GM03348 (cell line): ENCODE measurements at places on chromosomes 1 and 21.

DNA sequence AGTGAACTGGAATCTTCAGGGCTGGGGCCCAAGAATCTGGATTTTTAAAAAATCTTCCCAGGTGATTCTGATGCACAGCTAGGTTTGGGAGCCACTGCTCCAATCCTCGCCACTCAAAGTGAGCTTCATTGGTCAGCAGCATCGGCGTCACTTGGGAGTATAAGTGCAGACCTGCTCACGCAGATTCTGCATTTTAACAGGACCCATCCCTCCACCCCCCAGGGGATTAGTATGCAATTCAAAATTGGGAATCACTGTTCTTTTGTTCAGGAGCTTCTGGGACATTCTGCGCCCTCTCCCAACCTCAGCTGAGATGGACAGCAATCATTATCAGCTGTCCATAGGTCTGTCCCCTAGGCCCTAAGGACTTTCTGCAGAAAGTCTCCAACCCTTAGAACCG lies 53.5 kb downstream of the LGR6 start:
- DNase-seq: no peak

DNA sequence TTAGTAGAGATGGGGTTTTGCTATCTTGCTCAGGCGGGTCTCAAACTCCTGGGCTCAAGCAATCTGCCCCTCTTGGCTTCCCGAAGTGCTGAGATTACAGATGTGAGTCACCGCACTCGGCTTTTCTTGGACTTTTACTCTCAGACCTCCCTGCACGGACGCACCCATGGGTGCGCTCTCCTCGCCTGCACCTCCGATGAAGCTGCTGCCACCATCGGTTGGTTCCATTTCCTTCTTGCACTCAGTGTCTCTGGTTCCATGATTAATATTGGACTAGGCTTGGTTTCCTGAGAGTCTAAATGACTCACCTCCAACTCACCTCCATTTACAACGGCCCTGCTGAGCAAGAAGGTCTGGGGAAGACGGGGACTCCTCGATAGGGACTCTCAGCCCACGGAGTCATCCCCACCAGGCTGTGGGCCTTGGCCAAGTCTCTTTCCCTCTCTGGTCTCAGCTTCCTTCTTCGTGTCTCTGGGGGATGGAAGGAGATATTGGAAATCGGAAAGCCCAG lies 6.7 kb upstream of the TNFRSF8 start:
- DNase-seq: no peak

DNA sequence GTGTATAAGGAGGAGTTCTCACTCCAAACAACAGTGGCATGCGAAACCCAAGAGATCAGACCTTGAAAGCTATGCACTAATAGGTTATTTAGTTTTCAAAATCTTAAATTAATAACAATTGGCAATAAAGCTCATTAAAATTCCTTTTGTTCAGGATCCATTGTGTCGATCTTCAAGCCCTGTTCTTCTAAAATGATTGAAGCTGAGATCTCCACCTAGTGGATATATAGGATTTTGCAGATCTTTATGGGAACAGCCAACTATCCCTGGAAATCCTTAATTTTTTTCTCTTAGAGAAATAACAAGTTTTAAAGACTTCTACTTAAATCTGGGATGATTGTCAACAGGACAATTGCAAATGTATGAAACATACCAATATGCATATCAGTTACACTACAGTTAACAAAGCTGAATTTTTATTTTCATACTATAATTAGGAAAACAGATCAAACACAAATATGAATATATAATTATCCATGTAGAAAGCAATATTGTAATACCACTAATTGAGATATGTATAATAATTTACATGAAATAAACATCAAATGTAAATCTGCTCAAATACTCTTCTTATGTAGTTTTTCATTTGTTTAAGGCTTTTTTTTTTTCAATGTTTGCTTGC lies 43.3 kb downstream of the LRRC53 start:
- DNase-seq: peak; percentile 55

DNA sequence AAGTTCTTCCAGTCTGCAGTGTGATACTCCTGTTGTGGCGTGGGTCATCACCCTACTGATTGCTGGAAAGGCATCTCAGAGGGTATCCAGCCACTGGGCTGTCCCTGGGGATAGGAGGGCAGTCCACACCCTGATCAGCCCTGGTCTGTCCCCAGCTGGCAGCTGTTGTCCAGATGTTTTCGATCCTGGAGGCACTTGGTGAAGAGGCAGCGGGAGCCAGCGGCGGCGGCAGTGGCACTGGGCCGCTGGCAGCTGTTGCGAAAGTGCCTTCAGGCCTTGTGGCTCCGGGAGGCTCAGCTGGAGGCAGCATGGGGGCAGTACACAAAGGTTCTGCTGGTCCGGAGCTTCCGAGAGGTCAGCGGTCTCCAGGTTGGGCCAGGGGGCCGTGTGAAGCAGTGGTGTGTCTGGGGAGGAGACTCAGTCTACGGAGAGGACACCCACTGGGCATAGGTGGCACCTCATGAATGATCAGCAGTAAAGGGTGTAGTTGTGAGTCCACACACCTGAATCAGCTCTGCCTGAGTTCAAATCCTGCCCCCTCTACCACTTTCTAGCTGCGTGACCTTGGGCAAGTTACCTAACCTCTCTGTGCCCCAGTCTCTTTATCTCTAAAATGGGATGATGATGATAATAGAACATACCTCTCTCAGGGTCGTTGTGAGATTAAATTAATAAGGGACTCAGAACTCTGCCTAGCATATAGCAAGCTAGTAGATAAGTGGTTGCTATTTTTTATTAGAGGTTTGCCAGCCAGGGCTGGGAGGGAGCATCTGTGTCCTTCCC lies 6.1 kb downstream of the C1orf167 start:
- DNase-seq: peak; percentile 57

GRCh38 chr21:16059981-16060380 lies 330.2 kb downstream of the USP25 start:
- no peak for DNase-seq

DNA sequence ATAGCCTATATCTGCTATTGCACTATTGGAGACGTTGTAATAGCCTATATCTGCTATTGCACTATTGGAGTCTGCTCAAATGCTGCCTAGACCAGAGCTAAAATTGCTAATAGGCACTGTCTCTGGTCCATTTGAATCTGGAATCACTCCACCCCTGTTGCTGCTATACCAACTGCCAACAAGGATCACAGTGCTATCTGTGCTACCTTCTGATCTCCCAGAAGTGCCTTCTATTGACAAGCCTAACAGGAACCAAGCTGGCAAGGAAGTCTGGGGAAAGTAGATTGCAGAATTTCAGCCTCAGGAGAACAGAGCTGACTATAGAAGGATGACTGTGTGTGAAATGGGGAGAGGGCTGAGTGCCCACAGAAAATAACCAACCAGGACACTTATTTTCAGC lies 15.9 kb downstream of the RWDD3 start:
- no peak for DNase-seq

DNA sequence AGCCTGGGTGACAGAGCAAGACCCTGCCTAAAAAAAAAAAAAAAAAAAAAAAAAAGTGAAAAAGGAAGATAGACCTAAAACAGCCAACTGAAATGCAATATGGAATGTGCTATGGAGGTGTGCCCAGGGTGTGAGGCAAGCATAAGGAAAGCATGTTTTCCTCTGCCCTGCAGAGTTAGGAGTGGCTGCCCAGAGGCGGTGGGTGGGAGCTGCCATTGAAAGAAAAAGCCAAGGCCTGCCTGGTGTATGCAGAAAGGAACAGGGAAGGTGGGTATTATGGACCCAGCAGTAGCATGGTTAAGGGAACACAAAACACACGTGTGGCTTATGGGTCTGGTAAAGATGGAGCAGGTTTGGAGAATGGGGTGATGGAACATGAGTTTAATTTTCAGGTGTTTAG lies 8.9 kb downstream of the CD244 start:
- DNase-seq: no peak

DNA sequence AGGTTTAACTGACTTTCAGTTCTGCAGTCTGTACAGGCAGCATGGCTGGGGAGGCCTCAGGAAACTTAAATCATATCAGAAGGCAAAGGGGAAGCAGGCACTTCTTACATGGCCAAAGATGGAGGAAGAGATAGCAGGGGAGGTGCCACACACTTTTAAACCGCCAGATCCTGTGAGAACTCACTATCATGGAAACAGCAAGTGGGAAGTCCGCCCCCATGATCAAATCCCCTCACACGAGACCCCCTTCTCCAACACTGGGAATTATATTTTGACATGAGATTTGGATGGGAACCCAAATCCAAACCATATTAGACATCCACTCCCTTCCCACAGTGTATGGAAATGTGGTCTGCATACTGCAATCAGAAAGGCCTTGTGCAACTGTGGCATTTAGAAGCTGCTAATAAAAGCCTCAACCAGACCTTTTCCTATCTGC lies 148.2 kb downstream of the FCRL5 start:
- no peak for DNase-seq

- no peak for DNase-seq
These were observed 144.0 kb downstream of the ZNF281 start for GRCh38 chr1:200265881-200266280.

DNA sequence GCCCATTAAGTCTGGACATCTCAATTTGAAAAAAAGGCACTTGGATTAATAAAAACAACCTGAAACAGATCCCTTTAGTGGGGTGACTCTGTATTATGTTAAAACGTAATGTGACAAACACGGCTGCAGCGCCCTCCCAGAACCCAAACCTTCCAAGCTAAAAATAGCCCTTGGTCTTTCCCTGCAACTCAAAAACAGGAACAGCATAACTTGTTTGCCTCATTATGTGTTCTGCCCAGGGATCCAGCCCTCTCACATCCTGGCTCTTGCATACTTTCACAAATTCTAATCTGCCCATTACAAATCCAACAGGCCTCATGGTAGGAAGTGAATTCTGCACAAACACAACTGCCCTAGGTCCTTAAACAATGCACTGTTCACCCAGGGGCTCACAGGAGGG lies 94.7 kb upstream of the GADD45A start:
- DNase-seq: peak; percentile 66

DNA sequence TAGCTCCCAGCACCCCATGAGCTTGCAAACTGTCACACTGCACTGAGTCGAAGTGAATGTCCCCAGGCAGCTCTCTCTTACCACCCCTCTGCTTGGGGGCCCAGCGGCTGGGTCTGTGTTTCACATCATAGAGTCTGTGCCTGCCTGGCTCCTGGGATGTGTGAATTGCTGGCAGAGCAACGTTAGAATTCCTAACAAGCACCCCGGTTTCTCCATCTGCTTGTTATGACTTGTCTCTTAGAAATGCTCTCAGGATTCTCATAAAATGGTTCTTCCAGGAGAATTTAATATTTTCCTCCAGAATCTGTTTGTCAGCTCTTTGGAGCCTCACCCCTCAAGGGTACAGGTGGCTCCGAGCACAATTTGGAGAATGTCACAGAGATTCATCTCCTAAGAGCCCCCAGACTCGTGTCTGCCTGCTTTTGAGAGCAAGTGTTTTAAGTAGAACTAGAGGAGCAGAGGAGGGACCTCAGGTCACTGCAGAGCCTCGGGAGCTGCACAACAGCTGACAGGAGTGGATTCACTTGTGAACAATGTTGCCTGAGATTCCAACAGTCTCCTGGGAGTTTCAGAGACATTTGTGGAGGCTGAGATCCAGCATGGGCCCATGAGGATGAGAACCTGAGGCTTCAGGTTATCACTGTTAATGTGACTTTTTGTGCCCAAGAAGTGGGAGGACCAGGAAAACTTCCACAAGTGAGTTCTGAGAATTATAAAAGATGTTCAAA lies 131.5 kb downstream of the KCNJ6 start:
- peak; percentile 48 for DNase-seq

DNA sequence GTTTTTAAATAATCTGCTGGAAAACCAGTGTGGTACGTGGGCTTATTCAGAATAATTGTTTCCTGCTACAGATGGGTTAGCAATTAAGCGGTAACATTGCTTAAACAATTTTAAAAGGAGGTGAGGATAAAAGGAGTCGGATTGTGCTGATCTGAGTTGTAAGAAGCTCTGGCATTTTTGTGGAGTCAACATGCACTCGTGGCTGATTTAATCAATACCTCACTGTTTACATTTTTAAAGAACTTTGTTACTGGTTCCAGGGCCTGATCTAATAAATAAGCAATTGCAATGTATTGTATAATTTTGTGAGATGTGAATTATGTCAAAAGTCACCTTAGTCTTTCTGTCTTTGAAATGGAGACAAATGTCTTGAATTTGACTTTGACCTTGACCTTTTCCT lies 474.0 kb downstream of the SETD4 start:
- no peak for DNase-seq

GRCh38 chr1:42328047-42328625 lies 6.9 kb downstream of the FOXJ3 start:
- DNase-seq: no peak

DNA sequence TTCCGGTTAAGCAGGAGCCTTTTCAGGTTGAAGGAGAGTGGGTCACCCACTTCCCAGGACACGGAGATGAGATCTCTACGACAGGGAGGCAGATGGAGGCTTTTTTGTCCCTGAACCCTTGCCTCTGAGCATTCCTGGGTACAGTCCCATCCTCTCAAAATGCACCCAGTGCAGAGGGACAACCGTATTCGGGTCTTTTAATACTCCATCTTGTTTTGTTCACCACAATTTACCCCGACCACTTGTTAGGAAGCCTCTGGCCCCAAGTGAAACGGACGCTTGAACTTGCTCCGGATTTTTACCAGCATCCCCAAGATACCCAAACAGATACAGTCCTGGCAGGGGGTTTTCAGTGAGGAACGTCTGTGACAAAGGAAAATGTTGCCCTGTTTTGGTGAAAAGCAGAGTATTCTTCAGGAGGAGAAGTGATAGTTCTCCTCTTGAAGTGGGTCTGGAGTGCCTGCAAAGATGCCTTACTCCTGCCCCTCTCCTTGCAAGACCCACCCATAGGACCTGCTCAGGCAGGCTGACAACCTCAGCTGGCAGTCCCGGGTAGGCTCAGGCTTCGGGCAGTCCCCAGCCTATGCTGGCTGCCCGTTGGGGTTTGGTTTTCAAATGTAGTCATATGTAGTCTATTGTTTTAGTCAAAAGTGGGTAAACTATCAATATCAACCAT lies 669 bp upstream of the ARL8A start:
- peak; percentile 30 for DNase-seq

GRCh38 chr1:209670441-209671082 lies 4.7 kb upstream of the G0S2 start:
- no peak for DNase-seq

GRCh38 chr1:45569962-45570581 lies 13.8 kb upstream of the NASP start:
- peak; percentile 82 for DNase-seq

- DNase-seq: no peak
These were observed 1052.8 kb downstream of the TTLL7 start for GRCh38 chr1:82946096-82946605.

DNA sequence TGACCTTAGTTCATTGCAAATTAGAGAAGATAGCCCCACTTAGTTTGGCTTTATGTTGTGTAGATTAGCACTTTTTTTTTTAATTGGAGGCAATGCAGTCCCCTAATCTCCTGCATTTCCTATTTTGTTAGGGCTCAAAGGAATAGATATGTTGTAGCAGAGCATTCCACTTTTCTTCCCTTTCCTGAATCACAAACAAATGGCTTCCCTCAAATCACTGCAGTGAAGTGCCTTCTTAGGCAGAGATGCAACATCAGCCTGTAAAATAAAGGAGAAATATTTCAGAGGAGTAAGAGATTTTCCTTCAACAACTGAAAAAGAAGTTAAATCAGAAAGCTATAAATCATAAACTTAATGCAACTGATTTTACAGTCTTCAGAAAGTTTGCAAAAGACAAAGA lies 271.8 kb upstream of the C1orf105 start:
- DNase-seq: no peak
